ENCODE measurements at places on chromosomes 2 and 18.

DNA sequence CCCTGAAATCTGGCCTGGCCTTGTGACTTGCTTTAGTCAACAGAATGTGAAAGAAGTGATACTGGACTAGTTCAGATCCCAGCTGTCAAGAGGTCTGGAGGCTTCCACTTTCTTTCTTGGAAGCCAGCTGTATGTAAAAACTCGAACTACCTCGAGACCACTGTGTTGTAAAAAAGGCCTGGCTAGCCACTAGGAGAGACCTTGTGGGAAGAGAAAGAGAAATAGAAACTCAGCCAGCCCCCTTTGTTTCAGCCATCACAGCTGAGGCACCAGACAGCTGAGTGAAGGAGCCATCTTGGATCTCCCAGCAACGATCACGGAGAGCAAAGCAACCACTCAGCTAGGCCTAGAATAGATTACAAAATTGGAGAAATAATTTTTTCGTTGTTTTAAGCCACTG is 324.9 kb upstream of the TCF4 start:
- H3K27me3 ChIP-seq: no peaks in the 10 kb centered on the region
- no peaks in the 10 kb centered on the region for H3K4me1 ChIP-seq
- H3K4me3 ChIP-seq: no peak overlapping the region
- H3K27ac ChIP-seq: no peak overlapping the region

GRCh38 chr2:167069855-167070254 is 181.6 kb downstream of the XIRP2 start:
- H3K27ac ChIP-seq: no peak overlapping the region
- no peak overlapping the region for H3K4me3 ChIP-seq
- no peaks in the 10 kb centered on the region for H3K36me3 ChIP-seq
- no peaks in the 10 kb centered on the region for H3K4me1 ChIP-seq
- no peak for DNase-seq
- no peaks in the 10 kb centered on the region for H3K27me3 ChIP-seq

DNA sequence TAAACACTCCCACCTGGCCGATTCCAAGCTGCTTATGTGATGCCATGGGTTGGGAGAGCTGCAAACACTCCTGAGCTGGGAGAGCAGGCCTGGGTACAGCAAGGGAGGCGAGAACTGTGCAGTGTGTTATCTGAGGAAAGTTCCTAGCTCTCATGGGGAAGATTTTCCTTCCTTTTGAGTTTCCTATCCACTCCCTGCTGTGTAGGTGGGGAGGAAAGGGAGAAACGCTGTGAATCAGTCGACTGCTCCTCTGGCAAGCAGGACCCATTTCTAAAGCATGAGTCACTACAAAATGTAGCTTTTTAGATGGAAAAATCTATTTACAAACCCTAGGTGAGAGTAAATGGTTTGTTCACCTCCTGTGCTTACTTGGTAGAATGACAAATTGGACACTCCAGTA is 80.4 kb downstream of the SH3RF3 start:
- H3K4me3 ChIP-seq: no peak overlapping the region
- peaks cover 25% of the 10 kb centered on the region for H3K27me3 ChIP-seq
- H3K4me1 ChIP-seq: peaks cover 20% of the 10 kb centered on the region
- no peaks in the 10 kb centered on the region for H3K36me3 ChIP-seq
- DNase-seq: no peak

DNA sequence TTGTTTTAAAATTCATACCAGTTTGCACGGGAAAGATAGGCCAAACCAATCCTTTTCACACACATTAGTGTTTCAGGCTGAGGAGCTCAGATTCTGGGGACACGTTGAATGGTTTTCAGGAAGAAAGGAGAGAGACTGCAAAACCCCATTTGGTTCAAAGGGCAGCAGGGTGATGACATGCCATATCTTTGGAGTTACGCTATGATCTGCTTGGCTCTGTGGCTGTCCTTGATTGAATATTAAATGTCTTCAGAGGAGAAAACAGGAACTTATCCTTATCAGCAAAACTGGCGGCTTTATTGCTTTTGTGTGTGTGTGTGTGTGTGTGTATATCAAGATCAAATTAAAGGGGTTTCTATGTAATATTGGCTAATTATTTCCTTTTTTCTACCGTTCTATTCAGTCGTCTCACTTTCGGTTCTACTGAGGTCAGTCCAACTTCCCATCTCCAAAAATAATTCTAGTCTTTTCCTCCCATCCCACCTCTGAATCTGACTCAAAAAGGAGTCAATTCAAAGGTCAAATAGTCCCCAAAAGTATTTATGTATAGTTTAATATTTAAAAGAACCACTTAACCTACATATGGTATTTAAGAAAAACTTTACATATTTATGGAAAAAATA is 292.9 kb upstream of the CCDC68 start:
- DNase-seq: no peak
- H3K36me3 ChIP-seq: no peaks in the 10 kb centered on the region
- no peaks in the 10 kb centered on the region for H3K27me3 ChIP-seq
- H3K4me1 ChIP-seq: no peaks in the 10 kb centered on the region

DNA sequence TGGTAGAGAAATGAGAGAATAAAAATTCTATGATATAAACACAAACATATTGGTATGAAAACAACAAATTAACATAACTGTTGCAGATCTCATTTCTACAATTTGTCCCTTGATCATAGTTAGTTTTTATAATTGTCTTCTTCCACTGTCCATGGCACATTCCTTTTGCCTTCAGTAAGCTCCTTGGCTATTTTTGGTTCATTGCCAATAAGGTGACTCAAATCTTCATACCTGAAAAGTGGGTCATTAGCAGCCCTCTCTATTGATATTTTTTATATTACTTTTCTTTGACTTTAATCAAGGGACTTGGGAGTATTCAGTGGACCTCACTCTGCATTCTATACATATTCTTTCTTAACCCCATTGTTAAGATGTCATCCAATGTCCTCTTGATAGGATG is 552.9 kb downstream of the TDRD15 start:
- H3K4me3 ChIP-seq: no peak overlapping the region
- H3K27me3 ChIP-seq: no peaks in the 10 kb centered on the region
- no peaks in the 10 kb centered on the region for H3K4me1 ChIP-seq
- H3K36me3 ChIP-seq: no peaks in the 10 kb centered on the region
- DNase-seq: no peak
- H3K27ac ChIP-seq: no peak overlapping the region

GRCh38 chr2:188623995-188624643 is 332.4 kb downstream of the GULP1 start:
- DNase-seq: no peak
- H3K4me3 ChIP-seq: no peak overlapping the region
- no peaks in the 10 kb centered on the region for H3K4me1 ChIP-seq
- H3K27me3 ChIP-seq: no peaks in the 10 kb centered on the region
- no peaks in the 10 kb centered on the region for H3K36me3 ChIP-seq

- no peak overlapping the region for H3K27ac ChIP-seq
- no peaks in the 10 kb centered on the region for H3K4me1 ChIP-seq
- DNase-seq: no peak
Observed at GRCh38 chr2:362924-363323, 75.0 kb upstream of the ALKAL2 start.

GRCh38 chr2:54310311-54310710 is 54.3 kb upstream of the TSPYL6 start:
- H3K27me3 ChIP-seq: no peaks in the 10 kb centered on the region
- no peak for DNase-seq
- H3K4me1 ChIP-seq: no peaks in the 10 kb centered on the region
- H3K27ac ChIP-seq: no peak overlapping the region
- no peaks in the 10 kb centered on the region for H3K36me3 ChIP-seq
- H3K4me3 ChIP-seq: no peak overlapping the region

DNA sequence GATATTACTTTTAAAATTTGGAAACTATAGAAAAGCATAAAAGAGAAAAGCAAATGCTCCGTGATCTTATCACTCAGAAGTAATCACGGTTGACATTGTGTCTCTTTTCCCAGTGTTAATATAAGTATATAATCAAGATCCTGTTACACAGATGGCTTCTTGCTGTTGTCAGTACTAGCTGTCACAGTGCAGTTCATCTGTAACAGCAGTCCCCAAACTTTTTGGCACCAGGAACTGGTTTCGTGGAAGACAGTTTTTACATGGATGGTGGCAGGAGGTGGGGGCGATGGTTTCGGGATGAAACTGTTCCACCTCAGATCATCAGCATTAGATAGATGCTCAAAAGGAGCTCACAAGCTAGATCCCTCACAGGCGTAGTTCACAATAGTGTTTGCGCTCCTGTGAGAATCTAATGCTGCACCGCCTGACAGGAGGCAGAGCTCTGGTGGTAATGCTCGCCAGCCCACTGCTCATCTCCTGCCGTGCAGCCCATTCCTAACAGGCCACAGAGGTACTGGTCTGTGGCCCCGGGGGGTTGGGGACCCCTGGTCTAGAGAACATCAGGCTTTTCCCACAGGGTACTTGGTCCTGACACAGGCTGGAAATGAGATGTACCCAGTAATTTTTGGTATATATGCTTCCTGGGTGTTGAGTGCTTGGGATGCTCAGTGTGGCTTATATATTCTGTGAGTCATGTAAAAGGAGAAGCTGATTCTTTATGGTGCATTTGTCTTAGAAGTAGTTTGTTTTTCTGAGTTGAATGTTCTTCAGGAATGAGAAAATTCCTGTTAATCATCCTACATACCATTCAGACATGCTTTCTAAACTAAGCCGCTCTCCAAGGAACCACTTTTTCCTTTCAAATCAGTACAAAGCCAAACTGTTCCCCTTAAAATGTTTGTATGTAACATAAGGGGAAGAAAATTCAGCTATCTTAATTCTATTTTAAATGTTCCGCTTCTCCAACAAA is 121.8 kb downstream of the NCK2 start:
- H3K27me3 ChIP-seq: no peaks in the 10 kb centered on the region
- H3K36me3 ChIP-seq: peaks cover 14% of the 10 kb centered on the region
- no peak for DNase-seq
- H3K4me1 ChIP-seq: peaks cover 43% of the 10 kb centered on the region
- no peak overlapping the region for H3K27ac ChIP-seq

- H3K36me3 ChIP-seq: peaks cover 20% of the 10 kb centered on the region
- DNase-seq: no peak
- no peaks in the 10 kb centered on the region for H3K4me1 ChIP-seq
- no peak overlapping the region for H3K4me3 ChIP-seq
- H3K27me3 ChIP-seq: no peaks in the 10 kb centered on the region
Observed at GRCh38 chr18:36025025-36025424, 42.3 kb downstream of the RPRD1A start.

DNA sequence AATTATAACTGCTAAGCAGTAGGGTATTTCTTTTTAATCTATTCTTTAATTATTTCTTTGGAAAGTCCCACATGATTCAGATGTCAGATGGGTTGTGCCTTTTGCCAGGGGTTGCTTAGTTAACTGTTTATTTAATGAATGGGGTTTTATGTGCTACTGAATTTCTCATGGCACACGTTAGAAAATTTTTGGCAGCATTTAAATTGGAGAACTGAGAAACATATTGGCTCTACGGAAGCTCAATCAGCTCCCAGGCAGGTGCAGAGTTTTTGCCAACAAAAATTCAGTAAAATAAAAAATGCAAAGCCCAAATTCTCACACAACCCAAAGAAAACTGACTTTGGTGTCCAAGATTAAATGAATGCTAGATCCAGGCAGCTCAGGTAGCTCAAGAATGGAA is 467.2 kb downstream of the NRXN1 start:
- H3K4me1 ChIP-seq: no peaks in the 10 kb centered on the region
- H3K27ac ChIP-seq: no peak overlapping the region
- H3K36me3 ChIP-seq: no peaks in the 10 kb centered on the region
- DNase-seq: no peak
- H3K27me3 ChIP-seq: no peaks in the 10 kb centered on the region
- H3K4me3 ChIP-seq: no peak overlapping the region

- no peaks in the 10 kb centered on the region for H3K36me3 ChIP-seq
- H3K4me3 ChIP-seq: no peak overlapping the region
- no peak overlapping the region for H3K27ac ChIP-seq
- no peaks in the 10 kb centered on the region for H3K27me3 ChIP-seq
Observed at GRCh38 chr2:88006912-88007439, 9.4 kb downstream of the RNU2-63P start.

- H3K27me3 ChIP-seq: no peaks in the 10 kb centered on the region
- H3K36me3 ChIP-seq: peaks cover 7% of the 10 kb centered on the region
- H3K27ac ChIP-seq: no peak within 1 kb of the TSS
- H3K4me1 ChIP-seq: peaks cover 12% of the 10 kb centered on the region
- no peak within 1 kb of the TSS for H3K4me3 ChIP-seq
Observed at GRCh38 chr2:96138179-96139145, at the start of gene ASTL. ASTL (minus strand) TSS chr2:96138502; CDS start chr2:96138436, 66 bp downstream.

DNA sequence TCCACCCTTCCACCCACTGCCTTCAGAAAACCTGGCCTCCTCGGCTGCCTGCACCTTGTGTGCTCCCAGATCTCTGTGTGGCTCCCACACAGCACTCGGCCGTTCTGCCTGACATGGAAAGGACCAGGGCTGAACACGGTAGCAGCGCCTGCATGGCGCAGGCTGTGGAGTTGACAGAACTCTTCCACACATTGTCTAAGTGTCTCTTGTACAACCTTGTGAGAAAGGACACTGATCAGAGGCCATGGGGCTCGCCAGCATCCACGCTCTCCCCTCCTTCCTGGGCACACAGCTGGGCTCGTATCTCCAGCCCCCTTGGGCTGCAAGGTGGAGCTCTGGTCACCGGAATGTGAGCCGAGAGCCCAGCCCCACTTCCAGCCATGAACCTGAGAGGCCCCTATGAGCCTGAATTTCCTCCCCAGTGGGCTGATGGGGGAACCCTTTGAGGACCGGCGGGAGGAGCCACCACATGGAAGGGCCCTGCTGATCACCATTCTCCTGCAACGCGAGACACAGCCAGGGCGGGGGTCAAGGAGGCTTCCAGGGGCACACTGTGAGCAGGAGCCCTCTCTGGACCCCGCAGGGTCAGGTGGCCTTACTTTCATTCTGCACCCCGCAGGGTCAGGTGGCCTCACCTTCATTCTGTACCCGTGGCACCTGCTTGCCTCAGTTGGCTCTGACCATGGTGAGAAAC is 314.2 kb upstream of the MYT1L start:
- no peaks in the 10 kb centered on the region for H3K27me3 ChIP-seq
- no peak for DNase-seq
- H3K4me1 ChIP-seq: peaks cover 4% of the 10 kb centered on the region
- no peaks in the 10 kb centered on the region for H3K36me3 ChIP-seq
- no peak overlapping the region for H3K27ac ChIP-seq
- H3K4me3 ChIP-seq: no peak overlapping the region

DNA sequence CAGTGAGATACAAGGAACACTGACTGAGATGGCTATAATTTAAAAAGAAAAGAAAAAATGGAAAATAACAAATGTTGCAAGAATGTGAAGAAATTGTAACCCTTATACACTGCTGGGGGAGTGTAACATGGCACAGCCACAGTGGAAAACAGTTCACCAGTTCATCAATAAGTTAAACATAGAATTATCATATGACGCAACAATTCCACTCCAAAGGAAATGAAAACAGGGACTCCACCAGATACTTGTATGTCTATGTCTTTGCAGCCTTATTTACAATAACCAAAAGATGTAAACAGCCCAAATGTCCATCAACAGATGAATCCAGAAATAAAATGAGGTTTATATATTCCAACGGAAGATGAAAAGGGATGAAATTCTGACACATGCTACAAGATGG is 30.8 kb downstream of the DDX18 start:
- no peak for DNase-seq
- H3K36me3 ChIP-seq: no peaks in the 10 kb centered on the region
- no peaks in the 10 kb centered on the region for H3K4me1 ChIP-seq
- H3K27ac ChIP-seq: no peak overlapping the region
- peaks cover 4% of the 10 kb centered on the region for H3K27me3 ChIP-seq
